ENCODE measurements at places on chromosomes 16 and 17.

DNA sequence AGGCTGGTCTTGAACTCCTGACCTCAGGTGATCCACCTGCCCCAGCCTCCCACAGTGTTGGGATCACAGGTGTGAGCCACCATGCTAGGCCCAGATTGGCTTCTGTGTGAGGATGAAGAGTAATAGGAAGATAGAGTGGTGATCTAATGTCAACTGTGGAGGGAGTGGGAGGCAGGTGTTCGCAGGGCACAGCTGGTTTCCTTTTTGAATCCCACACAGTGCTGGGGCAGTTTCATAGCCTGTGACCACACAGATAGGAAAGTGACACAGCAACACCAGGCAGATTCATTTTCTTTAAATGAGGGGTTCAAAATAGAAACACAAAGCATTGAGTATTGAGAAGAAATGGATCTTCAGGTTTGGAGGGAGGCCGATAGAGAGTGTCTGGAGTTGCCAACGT is 540.3 kb downstream of the WWOX start:
- DNase-seq = no peak

DNA sequence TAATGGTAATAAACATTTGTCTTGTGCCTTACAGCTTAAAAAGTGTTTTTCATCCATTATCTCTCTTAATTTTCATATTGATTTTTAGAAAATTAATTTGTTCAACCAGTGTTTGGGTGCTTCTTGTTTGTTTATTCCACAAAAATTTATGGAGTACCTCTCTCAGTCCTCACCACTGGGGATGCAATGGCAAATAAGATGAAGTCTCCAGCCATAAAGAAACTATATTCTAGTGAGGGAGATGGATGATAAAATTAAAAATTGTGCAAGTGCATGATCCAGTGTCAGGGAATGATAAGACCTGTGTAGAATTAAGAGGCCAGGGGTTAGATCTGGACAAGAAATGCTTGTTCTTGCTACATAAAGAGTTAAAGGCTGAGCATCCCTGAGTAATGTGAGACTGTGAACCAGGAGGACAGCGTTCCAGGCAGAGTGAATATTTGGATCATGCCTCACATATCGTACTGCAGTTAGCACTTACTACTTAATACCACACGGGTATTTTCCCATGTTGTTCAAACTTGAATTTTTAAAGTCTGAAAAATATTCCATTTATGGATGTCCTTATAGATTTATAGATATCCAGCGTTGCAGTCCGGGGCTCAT is 535.7 kb upstream of the HSBP1 start:
- DNase-seq = no peak

- DNase-seq = no peak
These were observed 294.9 kb downstream of the MAP2K6 start for GRCh38 chr17:69709441-69709840.

DNA sequence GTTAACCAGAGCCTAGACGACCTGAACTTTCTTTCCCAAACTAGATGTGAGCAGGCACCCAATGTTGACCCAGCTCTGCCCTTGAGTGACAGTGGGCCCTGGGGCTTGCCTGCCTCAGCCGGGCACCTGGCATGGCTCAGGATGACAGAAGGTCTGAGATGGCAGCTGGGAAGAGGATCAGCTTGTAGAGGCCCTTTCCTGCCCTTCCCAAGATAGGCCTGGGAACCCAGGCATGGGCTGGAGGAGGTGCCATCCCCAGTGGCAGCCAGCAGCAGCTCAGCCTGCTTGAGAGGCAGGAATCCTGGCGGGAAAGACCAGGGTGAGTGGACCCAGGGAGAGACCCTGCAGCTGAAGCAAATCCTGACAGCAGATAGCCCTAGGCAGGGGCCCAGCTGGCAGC is 59.1 kb downstream of the PIPOX start:
- DNase-seq = no peak

DNA sequence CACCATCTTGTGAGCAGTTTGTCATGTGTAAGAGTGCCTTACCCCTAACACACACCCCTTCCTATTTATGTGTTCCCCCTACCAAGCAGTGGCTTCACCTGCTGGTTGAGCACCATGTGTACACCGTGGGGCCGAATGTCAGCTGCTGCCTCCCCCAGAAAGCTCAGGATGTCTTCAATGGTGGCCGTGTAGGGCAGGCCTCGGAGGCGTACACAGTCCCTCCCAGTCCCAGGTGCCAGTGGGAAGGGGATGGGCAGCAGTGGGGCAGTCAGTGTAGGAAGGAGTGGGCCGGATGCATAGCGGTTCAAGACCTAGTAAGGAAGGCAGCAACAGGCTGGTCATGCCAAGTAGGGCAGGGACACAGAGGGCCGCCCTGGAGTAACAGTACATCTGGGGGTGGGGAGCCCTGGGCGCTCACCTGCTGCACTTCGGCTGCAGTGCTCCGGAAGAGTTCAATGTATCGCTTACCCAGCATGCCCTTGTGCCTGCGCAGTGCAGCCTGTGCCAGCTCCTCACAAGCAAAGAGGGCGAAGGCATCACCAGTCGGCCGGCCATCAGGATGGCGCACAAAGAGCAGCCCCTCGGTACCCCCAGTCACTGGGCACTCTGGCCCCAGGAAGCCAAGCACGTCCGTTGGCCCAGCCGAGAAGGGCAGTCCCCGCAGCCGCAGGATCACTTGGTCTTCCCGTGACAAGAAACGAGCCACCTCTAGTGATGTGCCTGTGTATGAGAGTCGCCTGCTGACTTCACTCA is 4.4 kb downstream of the ESRP2 start:
- DNase-seq = no peak

DNA sequence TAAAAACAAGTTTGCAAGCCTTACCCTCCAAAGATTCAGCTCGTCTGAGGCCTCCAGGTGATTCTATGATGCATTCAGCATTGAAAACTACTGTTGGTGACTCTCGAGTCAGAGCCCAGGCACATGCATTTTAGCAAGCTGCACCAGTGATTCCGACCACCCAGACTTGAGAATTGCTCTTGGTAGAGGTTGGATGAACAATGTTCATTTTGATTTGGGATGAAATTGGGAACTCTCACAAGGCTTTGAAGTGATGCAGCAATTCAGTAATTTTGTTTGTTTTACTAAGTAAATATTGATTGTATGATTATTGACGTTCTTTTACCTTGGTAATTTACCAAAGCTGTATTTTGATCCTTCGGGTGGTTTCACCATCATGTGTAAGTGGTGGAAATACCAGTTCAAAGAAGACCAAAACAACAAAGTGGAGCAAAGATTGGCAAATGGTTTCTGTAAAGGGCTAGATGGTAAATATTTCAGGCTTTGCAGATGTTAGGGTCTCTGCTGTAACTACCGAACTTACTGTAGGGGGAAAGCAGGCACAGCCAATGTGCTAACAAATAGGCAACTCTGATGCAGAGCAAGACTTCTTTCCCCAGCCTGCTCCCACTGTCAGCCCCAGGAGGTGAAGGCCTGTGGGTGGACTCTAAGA is 11.8 kb downstream of the ALDH3A2 start:
- no peak for DNase-seq

DNA sequence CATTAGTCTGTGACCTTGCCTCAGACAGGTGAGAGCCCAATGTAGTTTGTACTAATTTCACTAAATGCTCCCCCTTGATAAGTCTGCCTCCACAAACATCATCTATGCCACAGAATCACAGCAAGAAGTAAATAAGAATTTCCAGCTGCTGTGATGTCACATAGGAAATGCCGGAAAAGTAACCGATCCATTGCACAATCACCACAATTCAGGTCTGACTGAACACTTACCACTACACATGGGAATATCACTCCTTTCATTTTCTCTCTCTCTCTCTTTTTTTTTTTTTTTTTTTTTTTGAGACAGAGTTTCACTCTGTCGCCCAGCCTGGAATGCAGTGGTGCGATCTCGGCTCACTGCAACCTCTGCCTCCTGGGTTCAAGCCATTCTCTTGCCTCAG is 79.0 kb upstream of the CDH11 start:
- DNase-seq = no peak

- DNase-seq = no peak
These were observed 10.0 kb upstream of the CISD3 start for GRCh38 chr17:38719943-38720641.

- DNase-seq = no peak
These were observed 9.7 kb upstream of the ALOX15B start for GRCh38 chr17:8029121-8029520.

DNA sequence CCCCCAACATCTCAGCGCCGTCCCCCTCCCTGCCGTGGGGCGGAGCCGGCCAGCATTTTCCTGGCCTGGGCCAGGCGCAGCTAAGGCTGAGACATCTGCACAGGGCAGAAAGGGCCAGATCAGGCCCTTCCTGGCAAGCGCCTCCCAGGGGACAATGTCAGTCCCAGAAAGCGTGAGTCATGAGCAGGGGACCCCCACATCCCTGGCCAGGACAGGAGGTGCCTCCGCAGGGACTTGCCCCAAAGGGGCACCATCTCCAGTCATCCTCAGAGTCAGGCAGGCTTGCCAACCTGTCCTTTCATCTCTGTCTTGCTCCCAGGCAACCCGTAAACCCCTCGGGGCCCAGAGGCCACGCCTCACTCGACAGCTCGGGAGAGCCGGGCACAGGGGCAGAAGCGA is 43.2 kb downstream of the SOCS1 start:
- no peak for DNase-seq

- DNase-seq = no peak
These were observed 16.7 kb downstream of the C16orf54 start for GRCh38 chr16:29729116-29729521.

DNA sequence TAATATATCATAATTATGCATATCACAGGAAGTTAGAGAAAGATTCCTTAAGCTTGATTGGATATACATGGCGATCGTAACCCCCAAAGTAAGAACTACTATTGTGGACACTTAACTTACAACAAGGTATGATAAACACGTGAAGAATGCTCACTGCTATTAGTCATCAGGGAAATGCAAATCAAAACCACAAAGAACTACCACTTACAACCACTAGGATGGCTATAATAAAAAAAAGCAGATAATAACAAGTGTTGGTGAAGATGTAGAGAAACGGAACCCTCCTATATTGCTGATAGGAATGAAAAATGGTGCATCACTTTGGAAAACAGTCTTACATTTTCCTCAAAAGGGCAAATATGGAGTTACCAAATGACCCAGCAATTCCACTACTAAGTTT is 265.9 kb downstream of the SLC39A11 start:
- no peak for DNase-seq

GRCh38 chr16:17380613-17381012 is 90.1 kb downstream of the XYLT1 start:
- DNase-seq = no peak

DNA sequence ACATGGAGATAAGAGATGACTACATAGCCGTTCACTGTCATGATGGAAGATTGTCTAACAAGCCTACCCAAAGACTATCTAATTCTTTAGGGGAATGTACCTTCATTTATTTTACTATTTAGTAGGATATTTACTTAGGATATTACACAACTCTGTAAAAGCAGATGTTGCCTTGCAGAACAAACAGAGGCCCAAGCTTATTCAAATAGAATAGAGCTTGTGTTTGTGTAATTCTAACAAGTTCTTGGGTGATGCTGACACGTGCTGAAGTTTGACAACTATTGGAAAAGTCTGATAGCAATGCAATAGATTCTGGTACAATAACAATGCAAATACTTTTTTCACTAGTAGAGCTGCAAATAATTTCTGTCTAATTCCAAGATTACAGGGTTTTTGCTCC is 447.6 kb downstream of the TOX3 start:
- DNase-seq = no peak

DNA sequence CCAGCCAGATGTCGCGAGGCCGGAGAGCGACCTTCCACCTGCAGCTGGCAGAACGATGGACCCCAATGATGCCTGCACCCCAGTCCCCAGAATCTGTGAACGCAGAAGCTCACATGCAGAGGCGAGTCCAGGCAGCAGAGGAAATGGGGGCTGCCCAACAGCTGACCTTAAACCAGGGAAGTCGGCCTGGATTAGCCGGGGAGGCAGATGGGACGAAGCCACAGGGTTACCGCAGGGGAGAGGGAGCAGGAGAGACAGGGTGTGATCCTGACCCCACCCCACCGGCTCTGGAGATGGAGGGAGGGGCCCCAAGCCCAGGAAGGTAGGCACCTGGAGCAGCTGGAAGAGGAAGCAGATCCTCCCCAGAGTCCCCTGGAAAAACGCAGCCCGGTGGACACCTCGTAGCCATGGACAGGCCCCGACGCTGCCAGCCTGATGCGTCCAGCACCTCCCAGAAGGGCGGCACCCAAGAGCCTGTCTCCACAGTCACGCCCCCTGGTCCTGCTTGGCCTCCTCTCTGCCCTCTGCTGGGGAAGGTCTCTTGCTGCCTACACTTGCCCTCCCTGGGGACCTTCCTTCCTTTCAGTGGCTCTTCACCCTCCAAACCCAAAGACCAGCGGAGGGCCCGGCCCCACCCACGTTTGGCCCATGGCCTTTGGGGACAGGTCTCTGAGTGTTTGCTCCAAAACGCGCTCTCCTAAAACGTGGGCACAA is 37.3 kb downstream of the PIEZO1 start:
- DNase-seq = no peak

DNA sequence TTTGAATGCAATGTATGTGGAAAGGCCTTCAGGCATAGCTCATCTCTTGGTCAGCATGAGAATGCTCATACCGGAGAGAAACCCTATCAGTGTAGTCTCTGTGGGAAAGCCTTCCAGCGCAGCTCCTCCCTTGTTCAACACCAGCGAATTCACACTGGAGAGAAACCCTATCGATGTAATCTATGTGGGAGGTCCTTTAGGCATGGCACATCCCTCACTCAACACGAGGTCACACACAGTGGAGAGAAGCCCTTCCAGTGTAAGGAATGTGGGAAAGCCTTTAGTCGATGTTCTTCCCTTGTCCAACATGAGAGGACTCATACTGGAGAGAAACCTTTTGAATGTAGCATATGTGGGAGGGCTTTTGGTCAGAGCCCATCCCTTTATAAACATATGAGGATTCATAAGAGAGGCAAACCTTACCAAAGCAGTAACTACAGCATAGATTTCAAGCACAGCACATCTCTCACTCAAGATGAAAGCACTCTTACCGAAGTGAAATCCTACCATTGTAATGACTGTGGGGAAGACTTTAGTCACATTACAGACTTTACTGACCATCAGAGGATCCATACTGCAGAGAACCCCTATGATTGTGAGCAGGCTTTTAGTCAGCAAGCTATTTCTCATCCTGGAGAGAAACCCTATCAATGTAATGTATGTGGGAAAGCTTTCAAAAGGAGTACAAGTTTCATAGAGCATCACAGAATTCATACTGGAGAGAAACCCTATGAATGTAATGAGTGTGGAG is 24.7 kb downstream of the ZFP90 start:
- no peak for DNase-seq

DNA sequence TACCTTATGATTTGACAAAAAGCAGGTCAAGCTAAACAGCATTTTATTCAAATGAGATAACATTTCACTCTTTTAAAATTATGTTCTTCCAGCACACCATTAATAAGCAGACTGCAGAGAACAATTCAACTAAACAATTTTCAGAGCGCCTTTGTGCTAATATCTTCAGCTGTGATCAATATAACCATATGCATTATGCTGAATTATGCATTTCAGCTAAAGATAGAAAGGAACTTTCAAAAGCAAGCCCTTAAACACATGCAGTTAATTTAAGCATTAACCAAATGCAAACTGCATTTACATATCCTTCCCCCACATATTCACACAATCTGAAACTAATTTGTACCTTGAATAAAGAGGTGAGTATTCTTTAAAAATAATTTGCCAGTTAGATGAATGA is 41.6 kb downstream of the RPGRIP1L start:
- no peak for DNase-seq
